ENCODE measurements at places on chromosomes 11 and 22.

DNA sequence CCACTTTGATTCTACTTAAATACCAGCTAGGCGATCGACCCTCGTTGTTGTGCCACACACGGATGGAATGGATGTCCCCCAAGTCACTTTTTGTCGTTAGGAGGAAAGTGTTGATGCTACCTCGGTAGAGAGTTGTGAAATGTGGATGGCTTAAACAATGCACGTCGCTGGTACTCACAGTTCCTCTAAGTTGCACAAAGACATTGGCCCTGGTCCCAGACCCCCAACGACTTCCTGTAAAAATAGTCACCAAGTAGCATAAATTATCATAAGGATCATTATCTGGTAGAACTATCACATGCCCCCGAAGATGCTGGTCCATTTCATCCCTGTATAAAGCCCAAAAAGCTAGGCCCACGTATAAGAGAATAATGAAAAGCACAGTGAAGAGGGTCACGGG is 3.8 kb downstream of the PKDREJ start:
- DNase-seq: no peak

DNA sequence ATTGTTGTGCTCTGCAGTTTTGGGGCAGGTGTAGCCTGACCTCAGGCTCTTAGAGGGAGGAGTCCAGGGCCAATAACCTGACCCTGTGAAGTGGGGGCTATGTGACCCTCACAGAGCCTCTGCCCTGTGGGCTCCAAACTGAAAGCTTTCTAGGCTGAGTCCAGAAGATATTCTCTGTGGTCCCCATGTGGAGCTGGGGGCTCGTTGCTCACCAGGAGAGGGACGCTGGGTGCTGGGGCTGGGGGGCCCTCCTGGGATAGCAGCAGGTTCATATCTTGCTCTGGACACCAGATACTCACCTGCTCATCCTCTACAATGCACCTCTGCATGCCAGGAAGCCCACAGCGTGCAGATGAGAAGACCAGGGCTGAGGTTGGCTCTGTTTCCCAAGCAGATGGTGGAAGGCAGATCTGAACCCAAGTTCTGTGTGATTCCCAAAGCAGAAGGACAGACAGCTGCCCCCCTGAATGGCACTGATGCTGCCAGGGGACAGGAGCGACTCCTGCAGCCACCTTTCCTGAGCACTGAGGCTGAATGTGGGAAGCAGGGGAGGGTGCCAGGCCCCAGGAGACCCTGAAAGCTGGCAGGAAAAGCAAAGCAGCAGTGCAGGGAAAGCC is 1022.0 kb downstream of the TBC1D22A start:
- no peak for DNase-seq

DNA sequence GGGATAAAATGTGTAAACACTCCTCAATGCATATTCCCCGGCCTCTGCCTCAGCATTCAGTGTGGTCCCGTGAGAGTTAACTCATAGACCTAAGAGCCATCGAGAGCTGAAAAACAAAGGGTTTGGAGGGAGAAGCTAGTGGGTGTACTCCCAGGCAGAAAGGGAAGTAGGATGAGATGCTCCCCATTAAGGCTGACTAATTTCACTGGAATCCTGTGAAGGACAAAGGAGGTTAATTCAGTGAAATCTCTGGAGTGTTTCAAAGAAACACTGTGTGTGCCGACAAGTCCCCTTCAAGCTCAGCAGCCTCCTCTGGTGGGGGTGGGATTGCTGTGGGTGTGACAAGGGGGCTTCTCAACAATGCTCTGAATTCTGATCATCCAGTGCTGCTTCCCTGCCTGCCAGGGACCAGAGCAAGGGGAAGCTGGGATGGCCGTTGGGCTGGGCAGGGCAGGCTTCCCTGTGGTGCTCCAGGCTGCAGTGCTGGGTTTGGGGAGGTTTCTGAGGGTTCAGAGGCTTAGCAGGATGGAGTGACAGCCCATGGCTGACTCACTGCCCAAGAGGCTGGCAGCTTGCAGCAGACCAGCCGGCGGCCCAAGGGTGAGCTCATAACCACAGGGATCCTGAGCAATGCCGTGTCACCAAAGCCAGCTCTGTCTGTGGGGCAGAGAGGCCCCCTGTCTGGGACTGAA is 61.4 kb upstream of the BMAL1 start:
- DNase-seq: no peak

GRCh38 chr11:45110562-45110961 is 35.9 kb upstream of the PRDM11 start:
- no peak for DNase-seq

- no peak for DNase-seq
Measured at GRCh38 chr22:22552630-22553029, 6.4 kb downstream of the PRAME start.

GRCh38 chr11:3037040-3037944 is 19.9 kb downstream of the CARS1 start:
- DNase-seq: no peak

DNA sequence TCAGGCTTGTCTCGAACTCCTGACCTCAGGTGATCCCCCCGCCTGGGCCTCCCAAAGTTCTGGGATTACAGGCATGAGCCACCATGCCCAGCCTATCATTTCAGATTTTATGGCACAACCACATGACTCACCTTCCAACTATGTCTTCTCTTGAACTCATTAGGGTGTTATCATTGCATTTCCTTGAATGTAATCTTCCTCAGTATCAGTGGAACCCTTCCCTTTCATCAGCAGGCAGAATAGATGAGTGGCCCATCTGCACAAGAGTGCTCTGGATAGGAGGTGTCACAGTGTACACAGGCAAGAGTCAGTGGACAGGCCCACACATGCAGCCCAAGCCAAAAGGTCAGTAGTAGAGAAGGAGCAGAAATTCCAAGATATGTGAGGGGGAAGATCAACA is 29.1 kb upstream of the AQP11 start:
- no peak for DNase-seq

- DNase-seq: no peak
Measured at GRCh38 chr22:36879775-36880174, 19.0 kb downstream of the NCF4 start.

- no peak for DNase-seq
Measured at GRCh38 chr11:133982151-133982550, 25.4 kb upstream of the IGSF9B start.

- no peak for DNase-seq
Measured at GRCh38 chr11:116065191-116065895, 561.1 kb upstream of the CADM1 start.

GRCh38 chr11:100647861-100648260 is 39.2 kb upstream of the ARHGAP42 start:
- DNase-seq: no peak

GRCh38 chr11:113674397-113674685 is 31.8 kb downstream of the TMPRSS5 start:
- no peak for DNase-seq

DNA sequence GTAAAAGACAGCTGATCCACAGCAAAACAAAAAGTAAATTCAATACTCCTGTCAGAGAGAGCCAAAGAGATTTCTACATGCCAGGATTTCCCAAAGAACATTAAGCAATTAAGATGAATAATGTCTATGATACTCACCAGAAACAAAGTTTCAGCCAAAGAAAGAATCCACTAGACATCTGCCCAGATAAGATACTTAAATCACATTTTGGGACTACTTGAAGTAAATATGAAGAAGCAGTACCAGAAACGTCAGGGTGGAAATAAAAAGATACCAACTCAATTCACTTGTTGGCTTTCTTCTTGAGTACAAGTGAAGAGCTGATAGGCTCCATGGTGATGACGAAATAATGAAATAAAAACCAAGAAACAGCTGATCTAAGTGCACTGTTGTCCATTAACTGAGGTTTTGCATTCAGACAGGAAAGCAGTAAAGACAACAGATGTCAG is 31.6 kb upstream of the ARHGAP32 start:
- no peak for DNase-seq

- no peak for DNase-seq
Measured at GRCh38 chr11:129948926-129949466, 53.6 kb upstream of the NFRKB start.

- peak; percentile 46 for DNase-seq
Measured at GRCh38 chr11:58573451-58574104, 2.1 kb downstream of the LPXN start.

DNA sequence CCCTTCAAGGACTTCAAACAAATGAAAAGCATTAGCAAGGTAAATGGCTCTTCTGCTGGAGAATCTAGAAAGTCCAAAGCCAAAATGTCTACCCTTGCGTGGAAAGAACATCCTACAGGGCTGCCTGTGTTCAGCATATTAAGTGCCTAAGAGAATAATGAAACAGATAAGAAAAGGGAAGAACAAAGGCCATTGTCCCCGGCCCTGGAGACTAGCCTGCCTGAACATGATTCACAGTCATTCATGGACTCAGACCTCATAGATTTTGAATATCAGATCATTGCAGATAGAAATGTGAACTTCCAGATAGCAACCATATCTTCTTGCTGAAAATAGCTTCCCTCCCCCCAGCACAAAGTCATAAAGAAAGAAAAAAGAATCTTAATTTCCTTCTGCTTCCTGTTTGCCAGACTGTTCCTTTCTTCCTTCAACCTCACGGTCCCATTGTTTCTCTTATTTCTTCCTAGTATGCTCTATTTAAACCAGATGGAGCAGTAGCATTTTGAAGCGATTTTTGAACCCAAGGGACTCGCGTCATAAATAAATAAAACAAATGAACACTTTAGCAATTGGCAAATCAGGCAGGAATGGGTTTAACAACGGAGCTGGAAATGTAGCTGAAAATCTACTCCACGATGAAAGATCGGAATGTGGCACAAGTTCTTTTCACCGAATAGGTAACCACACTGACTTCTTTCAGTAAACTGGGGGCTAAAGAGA is 408.2 kb upstream of the CCDC90B start:
- no peak for DNase-seq

GRCh38 chr22:37744589-37744988 is 47.7 kb downstream of the TRIOBP start:
- DNase-seq: no peak

DNA sequence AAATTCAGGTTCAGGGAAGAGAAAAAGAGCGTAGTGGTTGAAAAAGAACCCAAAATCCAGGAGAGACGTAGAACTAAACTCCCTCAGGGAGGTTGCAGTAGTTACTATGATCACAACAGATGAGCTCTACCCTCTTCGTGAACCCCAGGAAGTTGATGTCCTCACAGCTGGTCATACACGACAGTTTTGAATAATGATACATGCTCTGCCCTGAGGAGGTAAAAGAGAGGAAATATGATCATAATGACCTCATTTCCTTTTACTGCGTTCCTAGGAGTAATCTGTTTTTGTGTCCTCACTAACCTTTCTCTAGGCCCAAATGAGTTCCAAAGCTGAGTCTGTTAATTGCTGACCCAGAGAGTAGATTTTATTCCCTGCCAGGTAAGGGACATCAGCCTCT is 1.3 kb downstream of the PATE2 start:
- no peak for DNase-seq

- DNase-seq: no peak
Measured at GRCh38 chr22:23831261-23831660, 7.5 kb downstream of the DERL3 start.

- DNase-seq: no peak
Measured at GRCh38 chr22:50481440-50482106, at the start of gene ADM2. Gene ADM2 (plus strand): TSS chr22:50481543. CDS start chr22:50481848, 305 bp downstream.

GRCh38 chr11:70826541-70827335 is 425.6 kb downstream of the SHANK2 start:
- no peak for DNase-seq

DNA sequence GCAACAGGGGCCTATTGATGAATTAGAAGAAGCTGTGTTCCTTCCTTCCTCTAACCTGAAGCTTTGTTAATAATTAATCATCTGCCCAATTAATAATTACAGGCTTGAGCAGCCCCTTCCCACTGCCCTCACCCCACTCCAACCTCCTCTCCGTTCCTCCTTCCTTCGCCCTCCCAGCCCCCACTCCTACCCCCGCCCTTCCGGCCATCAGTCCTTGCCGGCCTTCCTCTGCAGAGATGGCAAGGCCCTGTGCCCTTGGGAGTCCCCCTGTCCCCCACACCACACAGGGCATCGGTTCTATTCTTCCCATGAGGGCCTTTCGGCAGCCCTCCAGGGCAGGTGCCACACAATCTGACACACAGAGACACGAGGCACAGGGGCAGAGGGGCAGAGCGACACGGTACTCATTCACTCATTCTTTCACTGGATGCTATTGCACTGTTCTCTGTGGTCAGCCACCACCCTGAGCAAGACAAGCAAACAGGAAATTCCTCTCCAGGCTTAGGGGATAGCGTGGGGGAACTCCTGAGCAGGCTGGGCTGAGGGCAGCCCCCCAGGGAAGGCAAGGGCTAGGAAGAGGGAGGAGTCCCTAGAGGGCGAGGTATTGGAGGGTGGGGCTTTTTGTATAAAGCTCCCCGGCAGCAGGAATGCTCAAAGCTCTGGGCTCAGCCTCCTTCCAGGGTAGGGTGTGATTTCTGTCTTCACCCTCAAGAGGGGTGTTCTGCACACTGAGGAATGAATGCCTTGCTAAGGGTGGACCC is 14.7 kb downstream of the MGAT3 start:
- no peak for DNase-seq

DNA sequence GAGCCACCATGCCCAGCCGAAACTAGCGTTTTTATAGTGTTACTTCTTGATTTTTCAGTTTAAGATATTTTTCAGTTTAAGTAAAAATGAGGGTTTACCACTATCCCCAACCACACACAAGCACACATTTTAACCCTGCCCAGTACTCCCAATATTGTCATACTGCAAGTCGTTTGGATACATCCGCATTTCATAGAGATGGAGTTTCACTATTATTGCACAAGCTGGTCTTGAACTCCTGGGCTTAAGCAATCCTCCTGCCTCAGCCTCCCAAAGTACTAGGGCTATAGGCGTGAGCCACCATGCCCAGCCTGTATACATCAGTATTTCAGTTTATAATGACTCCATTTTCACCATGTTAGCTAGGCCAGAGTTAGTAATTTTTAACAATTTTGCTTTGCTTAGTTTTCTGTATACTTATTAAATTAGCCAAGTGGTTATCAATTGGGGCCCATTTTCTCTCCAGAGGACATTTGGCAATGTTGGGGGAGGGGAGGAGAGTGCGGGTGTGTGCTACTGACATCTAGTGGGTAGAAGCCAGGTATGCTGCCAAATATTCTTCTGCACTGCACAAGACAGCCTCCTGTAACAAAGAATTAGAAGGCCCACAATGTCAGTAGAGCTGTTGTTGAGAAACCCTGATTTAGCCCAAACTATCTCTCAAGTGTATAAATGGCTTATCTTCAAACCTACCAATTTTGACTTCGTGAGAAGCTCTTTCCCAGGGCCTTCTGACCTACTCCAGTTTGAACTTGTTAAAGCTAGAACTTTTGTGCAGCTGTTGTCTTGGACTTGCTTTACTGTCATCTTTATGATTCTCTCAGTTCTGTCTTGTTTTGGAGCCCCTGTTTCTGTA is 7.3 kb downstream of the USP47 start:
- DNase-seq: peak; percentile 11
